ENCODE measurements at places on chromosomes 16 and 17. TPM values are rescaled to one million over a fixed set of nuclear protein-coding genes. Genes with fewer than 3 reads are reported as not detected.

CD79B gene
- polyA plus RNA-seq = 4.4 TPM

LPCAT2 gene
- polyA plus RNA-seq = 2.2 TPM

TMEM88 gene
- polyA plus RNA-seq = 8.8 TPM

TERB1 gene
- polyA plus RNA-seq = not detected

CSH1 gene
- polyA plus RNA-seq = 0.16 TPM

TNFSF12 gene
- 15.8 TPM for polyA plus RNA-seq

NPIPA7 gene
- 36.5 TPM for polyA plus RNA-seq

PPL gene
- 15.8 TPM for polyA plus RNA-seq

UTP18 gene
- 17.9 TPM for polyA plus RNA-seq

DNAAF8 gene
- 0.58 TPM for polyA plus RNA-seq

KIF18B gene
- polyA plus RNA-seq = 39.0 TPM

PIRT gene
- polyA plus RNA-seq = not detected

WFIKKN1 gene
- 28.4 TPM for polyA plus RNA-seq

UTS2R gene
- 0.49 TPM for polyA plus RNA-seq

FAAP100 gene
- 33.1 TPM for polyA plus RNA-seq

JPT2 gene
- 70.8 TPM for polyA plus RNA-seq

FBXO39 gene
- 0.12 TPM for polyA plus RNA-seq

CAPNS2 gene
- not detected for polyA plus RNA-seq

SCIMP gene
- not detected for polyA plus RNA-seq

NPIPA5 gene
- polyA plus RNA-seq = 3.5 TPM

TTLL6 gene
- 4.3 TPM for polyA plus RNA-seq

NTN1 gene
- 2.0 TPM for polyA plus RNA-seq

CLDN9 gene
- polyA plus RNA-seq = 2.2 TPM

NAA60 gene
- polyA plus RNA-seq = 61.0 TPM

TRPV3 gene
- polyA plus RNA-seq = 1.0 TPM

TSNAXIP1 gene
- polyA plus RNA-seq = 0.39 TPM

ACE gene
- polyA plus RNA-seq = 2.5 TPM

ANTKMT gene
- polyA plus RNA-seq = 26.6 TPM

OR1A1 gene
- polyA plus RNA-seq = not detected

GFAP gene
- 1.5 TPM for polyA plus RNA-seq

FOXK2 gene
- polyA plus RNA-seq = 34.7 TPM

TEX19 gene
- 0.46 TPM for polyA plus RNA-seq

TMEM235 gene
- 0.05 TPM for polyA plus RNA-seq

C16orf92 gene
- polyA plus RNA-seq = not detected

CCL18 gene
- not detected for polyA plus RNA-seq

HSDL1 gene
- polyA plus RNA-seq = 18.2 TPM

TOX3 gene
- 22.7 TPM for polyA plus RNA-seq

NECAB2 gene
- polyA plus RNA-seq = 7.5 TPM

CD300A gene
- polyA plus RNA-seq = 1.3 TPM

SSTR5 gene
- polyA plus RNA-seq = 0.60 TPM

PRR29 gene
- polyA plus RNA-seq = 0.83 TPM

CMTM2 gene
- polyA plus RNA-seq = not detected

SLFN13 gene
- polyA plus RNA-seq = 15.7 TPM

ITGB4 gene
- 8.4 TPM for polyA plus RNA-seq

LDHD gene
- polyA plus RNA-seq = 43.1 TPM

CACNG3 gene
- polyA plus RNA-seq = 0.12 TPM

RHOT2 gene
- 194 TPM for polyA plus RNA-seq

LRRC37A gene
- 1.1 TPM for polyA plus RNA-seq

PRSS53 gene
- 2.6 TPM for polyA plus RNA-seq

ABAT gene
- polyA plus RNA-seq = 6.4 TPM

GAST gene
- not detected for polyA plus RNA-seq

CTDNEP1 gene
- 114 TPM for polyA plus RNA-seq

LCAT gene
- 9.4 TPM for polyA plus RNA-seq

TMEM114 gene
- polyA plus RNA-seq = 2.9 TPM

All from H1 (cell line).